ENCODE measurements at places on chromosomes 5 and 9.

GRCh38 chr9:126790561-126790960 lies 14.3 kb upstream of the ZBTB43 start:
- DNase-seq: no peak

GRCh38 chr5:142743592-142744441 lies 26.4 kb upstream of the ARHGAP26 start:
- DNase-seq: no peak

GRCh38 chr5:172497591-172498255 lies 43.4 kb upstream of the SH3PXD2B start:
- no peak for DNase-seq

DNA sequence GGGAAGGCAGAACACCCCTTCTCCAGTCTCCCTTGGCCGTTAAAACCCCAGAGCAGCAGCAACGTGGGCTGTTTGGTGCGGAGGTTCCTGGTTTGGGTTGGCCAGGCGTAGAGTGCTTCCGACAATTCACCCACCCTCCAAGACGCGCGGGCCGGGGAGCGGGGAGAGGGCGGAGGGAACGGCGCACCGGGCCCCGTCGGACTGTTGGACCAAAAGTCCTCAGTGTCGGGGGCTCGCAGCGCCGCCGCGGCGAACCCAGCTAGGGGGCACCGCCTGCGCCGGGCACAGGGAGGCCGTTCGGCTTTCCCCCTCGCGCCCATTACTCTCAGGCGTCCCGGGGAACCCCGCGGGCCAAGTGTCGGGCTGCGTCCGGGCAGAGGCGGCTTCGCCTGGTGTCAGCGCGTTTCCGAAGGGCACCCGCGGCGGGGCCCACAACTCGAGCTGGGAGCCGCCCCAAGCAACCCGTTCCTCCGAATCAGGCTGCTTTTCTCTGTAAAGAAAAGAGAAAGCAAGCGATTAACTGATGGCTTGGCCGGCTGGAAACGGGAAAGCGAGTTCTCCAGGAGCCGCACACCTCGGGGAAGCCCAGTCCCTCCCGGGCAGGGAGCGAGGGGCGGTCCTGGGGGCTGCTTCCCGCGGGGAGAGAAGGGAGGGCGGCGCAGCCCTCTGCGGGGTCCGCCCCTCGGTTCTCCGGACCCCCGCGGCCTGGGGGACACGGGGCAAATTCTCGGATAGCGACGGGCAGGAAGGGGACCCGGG lies 145.5 kb downstream of the ERCC6L2 start:
- peak; percentile 48 for DNase-seq

Data from mesenchymal stem cell (in vitro differentiated cells and primary cell).